ENCODE measurements at places on chromosomes 16 and 17. TPM values are rescaled to one million over a fixed set of nuclear protein-coding genes. Genes with fewer than 3 reads are reported as not detected.

SLC22A31 gene
- total RNA-seq: 0.25 TPM

RAI1 gene
- total RNA-seq: 5.8 TPM

GLP2R gene
- total RNA-seq: not detected

LMF1 gene
- total RNA-seq: 12.3 TPM

LPCAT2 gene
- total RNA-seq: 18.9 TPM

CYTH1 gene
- total RNA-seq: 14.9 TPM

ABCA9 gene
- total RNA-seq: 76.4 TPM

BEAN1 gene
- not detected for total RNA-seq

CTF1 gene
- 0.92 TPM for total RNA-seq

OTOP3 gene
- total RNA-seq: not detected

TP53TG3C gene
- not detected for total RNA-seq

GPR139 gene
- not detected for total RNA-seq

RHBDL1 gene
- total RNA-seq: 4.2 TPM

G6PC1 gene
- total RNA-seq: not detected

LGALS9 gene
- 3.0 TPM for total RNA-seq

CDH8 gene
- 0.12 TPM for total RNA-seq

TBC1D3E gene
- not detected for total RNA-seq

TSPOAP1 gene
- not detected for total RNA-seq

IL17C gene
- total RNA-seq: not detected

SOCS3 gene
- 107 TPM for total RNA-seq

WDR45B gene
- total RNA-seq: 36.7 TPM

RAMP2 gene
- 0.19 TPM for total RNA-seq
